ENCODE measurements at places on chromosomes 16 and 17. TPM values are rescaled to one million over a fixed set of nuclear protein-coding genes. Genes with fewer than 3 reads are reported as not detected.

Gene NEUROD2
- total RNA-seq: not detected

DNA sequence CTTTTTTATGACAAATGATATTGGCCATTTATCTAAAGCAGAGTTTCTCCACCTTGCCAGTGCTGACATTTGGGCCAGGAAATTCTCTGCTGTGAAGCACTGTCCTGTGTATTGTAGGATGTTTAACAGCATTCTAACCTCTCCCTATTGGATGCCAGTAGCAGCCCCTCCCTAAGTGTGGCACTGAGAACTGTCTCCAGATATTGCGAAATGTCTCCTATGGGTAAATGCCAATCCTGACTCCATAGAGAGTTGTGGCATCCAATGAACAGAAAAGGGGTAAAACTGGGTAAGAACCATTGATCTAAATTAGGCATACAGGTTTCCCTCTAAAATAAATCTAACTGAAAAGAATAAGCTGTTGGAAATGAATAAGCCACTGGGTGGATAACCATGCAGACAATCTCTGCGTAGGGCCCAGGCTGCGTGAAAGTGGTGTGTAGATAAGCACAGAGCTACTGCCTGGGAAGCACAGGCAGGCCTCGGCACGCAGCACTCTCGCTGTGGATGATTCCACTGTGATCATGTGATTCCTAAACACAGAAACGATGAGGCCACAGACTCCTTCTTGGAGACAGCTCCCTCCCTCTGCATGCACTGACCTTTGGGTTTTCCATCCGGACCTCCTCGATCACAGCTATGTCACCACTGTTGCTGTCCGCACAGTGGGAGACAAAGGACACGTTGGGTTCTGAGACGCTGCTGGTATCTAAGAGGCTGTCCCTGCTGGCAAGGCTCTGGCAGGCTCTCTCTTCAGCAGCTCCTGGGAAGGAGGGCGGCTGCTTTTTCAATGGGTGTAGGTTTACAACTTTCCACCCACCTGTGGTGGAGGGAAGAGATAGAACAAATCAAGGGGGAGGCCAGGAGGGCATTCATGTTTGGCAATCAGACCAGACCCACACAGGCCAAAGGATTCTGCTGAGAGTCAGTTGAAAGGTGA is 44.1 kb downstream of the GTF3C1 start:
- DNase-seq: no peak

Gene KRT12
- not detected for total RNA-seq

GRCh38 chr17:77092025-77092424 is 48.7 kb upstream of the SEC14L1 start:
- DNase-seq: no peak

GRCh38 chr17:7685533-7686221 is 1.6 kb downstream of the TP53 start:
- peak; percentile 96 for DNase-seq

GRCh38 chr16:54007504-54007903 is 279.1 kb downstream of the IRX3 start:
- no peak for DNase-seq

Gene GPR139
- total RNA-seq: not detected

- peak; percentile 63 for DNase-seq
These were observed 9.1 kb upstream of the ARL5C start for GRCh38 chr17:39174920-39175694.

Gene AIPL1
- not detected for total RNA-seq

Gene KDM6B
- total RNA-seq: 37.6 TPM

Gene KRT28
- not detected for total RNA-seq

DNA sequence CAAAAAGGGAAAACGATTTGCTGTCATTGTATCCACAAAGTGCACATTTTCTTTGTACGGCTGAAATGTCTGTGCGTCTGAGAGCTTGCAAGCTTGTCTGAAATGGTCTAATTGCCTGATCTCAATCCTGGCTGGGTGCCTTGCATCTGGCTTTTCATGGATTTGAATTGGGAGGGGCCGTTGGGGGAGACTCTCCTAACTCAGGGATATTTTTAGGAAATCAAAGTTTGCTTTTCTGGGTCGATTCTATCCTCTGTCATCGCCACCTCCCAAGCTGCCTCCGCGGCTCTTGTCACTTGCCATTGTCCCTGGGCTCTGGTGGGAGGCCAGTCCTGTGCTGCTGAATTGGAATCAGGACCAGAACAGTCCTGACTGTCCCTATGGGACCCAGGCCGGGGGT is 33.3 kb upstream of the MGAT5B start:
- no peak for DNase-seq

- DNase-seq: no peak
These were observed 2.0 kb downstream of the TK1 start for GRCh38 chr17:78184868-78185267.

DNA sequence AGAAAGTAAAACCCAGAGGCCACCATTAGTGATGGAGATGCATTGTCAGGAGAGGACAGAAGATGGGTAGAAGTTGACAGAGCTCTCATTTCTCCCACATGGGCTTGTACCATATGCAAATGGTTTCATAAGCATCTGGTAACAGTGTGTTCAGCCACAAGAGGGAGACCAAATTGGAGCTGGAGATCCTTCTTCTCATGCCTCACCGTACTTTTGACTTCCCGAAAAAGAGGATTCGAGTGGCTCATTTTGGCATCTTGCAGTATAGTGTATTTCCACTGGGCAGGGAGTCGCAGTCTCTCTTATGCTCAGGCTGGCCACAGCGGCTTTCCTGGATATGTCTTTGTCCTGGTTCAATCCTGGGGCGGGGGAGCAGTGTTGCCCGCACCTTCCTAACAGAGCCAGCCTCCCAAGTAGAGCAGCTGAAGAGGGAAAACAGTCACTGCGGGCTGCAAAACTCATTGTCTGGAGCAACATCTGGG is 23.8 kb downstream of the TBC1D3B start:
- DNase-seq: no peak

GRCh38 chr16:49824593-49824992 is 31.3 kb downstream of the ZNF423 start:
- DNase-seq: no peak

Gene ARL17B
- total RNA-seq: 31.7 TPM

DNA sequence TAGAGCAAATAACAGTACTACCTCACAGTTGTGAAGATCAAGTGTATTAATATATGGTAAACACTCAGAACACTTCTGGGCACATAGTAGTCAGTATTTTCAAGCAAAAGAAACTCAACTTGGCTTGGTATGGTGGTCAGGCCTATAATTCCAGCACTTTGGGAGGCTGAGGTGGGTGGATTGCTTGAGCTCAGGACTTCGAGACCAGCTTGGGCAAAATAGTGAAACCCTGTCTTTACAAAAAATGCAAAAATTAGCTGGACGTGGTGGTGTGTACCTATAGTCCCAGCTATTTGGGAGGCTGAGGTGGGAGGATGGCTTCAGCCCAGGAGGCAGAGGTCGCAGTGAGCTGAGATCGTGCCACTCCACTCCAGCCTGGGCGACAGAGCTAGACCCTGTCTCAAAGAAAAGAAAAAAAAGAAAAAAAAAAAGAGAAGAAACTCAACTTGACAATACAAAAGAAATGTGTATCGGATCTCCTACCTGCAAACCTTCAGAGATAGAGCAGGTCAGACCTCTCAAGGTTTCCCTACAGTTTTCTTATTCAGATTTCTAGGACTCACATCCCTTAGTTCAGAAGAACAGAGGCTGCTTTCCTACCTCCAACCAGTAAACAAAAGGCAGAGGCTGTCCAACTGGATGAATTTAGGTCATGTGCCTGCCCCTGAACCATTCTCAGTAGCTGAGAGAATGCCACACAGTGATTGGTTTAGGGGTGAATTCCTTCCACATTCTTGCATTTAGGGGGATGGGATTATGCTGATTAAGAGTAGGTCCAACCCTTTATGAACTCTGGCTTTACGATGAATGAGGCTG is 1.7 kb upstream of the KPNA2 start:
- no peak for DNase-seq

GRCh38 chr16:68265078-68265920 is 973 bp downstream of the SLC7A6 start:
- DNase-seq: peak; percentile 78

Gene METTL16
- total RNA-seq: 25.1 TPM

DNA sequence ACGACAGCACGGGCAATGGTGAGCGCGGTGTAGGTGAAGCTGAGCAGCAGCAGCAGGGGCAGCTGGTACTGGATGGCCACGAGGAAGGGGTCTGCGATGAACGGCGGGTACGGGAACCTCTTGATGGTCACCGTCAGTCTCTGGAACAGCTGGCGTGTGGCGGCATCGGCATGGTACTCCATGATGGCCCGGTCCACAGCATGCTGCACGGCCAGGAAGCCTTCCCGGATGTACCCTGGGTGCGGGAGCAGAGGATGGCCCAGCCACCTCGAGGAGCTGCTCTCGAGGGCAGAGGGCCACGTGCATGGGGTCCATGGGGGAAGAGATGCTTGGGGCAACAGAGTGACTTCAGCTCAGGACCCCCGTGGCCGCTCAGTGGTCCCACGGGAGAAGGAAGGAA is 20.9 kb downstream of the ABCA3 start:
- DNase-seq: no peak
